ENCODE measurements at places on chromosomes 2 and 18.

DNA sequence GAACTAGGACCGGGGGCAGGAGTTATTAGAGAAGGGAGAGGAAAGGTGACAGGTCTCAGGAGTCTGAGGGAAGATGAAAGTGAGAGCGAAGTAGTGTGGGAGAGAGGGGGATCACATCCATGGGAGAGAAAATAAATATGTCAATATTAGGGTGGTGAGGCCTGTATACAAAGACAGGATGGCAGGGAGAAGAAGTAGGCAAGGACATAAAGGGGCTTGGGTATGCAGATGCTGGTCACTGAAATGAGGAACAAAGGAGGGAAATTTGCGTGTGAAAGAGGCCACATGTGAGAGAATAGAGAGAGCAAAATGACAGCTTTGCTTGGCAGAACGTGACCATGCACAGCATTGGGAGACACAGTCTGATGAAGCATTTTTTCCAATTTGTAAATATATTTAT is 13.6 kb downstream of the METAP1D start:
- DNase-seq = no peak

- DNase-seq = no peak
Observed at GRCh38 chr2:212905640-212906201, 245.7 kb downstream of the IKZF2 start.

DNA sequence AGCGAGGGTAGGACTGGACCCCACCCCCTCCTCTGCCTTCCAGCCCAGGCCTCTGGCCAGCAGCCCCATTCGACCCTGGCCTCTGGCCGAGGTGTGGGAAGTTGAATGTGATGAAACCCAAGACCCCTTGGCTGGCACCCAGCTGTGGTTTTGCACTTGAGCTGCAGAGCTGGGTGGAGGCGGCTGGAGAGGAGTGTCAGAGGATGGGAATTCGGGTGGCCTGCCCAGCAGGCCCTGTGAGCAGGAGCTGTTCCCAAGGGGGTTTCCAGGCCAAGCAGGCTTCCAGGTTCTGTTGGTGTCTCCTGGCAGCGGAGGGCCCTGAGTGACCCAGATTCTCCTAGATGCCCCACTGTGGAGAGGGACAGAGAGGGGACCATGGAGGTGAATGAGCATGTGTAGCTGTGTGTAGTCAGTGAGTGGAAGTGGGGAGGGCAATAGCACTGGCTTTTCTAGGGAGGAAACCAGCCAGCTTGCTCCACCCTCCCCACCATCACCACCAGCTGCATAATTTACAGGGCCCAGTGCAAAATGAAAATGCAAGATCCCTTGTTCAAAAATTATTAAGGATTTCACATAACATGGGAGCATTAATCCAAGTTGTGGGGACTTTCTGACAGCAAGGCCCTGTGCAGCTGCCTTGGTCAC is 172.2 kb upstream of the HAAO start:
- no peak for DNase-seq

GRCh38 chr2:111667001-111667400 is 217.0 kb downstream of the ANAPC1 start:
- DNase-seq = no peak

- DNase-seq = no peak
Observed at GRCh38 chr18:37662546-37663339, 97.1 kb upstream of the CELF4 start.

DNA sequence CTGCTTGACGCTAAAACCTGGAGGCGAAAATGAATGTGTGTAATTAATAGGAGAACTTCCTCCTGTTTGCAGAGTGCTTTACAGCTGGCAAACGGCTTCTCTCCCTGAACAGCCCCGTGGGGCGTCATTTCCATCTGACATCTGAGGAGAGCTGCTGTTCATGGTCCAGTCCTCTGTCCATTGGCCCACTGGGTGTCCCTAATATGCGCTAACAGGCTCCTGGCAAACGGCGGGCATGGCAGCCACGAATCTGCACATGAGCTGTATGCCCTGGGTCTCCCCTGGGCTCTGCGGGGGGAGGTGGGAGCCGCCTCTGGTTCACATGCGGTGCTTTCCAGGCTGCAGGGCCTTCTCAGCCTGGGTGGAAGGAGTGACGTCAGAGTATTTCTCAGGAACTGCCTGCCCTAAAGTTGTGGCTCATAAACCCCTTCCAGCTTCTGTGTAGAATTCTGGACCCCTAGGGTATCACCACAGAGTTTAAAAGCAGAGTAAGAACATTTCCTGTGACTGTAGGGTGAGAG is 73.2 kb downstream of the LRRFIP1 start:
- peak; percentile 46 for DNase-seq

DNA sequence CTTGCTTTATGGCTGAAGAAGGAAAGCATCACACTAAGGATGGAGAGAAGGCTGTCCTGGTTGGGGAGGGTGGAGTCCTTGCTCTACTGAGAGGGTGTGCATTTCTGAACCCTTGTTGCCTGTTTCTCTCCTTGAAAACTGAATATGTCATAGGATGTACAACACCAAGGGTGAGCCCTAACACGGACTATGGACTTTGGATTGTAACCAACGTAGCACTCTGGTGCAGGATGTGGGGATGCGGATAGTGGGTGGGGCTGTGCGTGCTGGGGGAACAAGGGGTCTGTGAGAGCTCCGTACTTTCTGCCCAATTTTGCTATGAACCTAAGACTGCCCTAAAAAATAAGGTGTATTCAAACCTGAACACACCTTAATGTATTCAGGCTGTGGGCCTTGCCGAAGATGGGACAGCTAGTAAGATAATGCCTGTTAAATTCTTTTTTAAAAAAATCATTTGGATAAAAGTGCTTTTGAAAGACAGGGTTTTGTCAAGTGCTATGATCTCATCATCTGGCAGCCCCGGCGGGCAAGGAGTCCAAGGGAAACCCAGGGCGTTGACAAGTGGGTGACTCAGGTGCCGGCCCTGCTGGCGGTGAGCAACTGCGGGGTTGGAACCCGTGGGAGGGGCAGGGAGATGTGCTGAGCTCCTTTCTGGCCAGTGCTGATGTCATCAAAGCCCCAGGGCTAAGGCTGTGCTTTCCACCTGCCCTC is 54.0 kb downstream of the GATA6 start:
- peak; percentile 6 for DNase-seq

DNA sequence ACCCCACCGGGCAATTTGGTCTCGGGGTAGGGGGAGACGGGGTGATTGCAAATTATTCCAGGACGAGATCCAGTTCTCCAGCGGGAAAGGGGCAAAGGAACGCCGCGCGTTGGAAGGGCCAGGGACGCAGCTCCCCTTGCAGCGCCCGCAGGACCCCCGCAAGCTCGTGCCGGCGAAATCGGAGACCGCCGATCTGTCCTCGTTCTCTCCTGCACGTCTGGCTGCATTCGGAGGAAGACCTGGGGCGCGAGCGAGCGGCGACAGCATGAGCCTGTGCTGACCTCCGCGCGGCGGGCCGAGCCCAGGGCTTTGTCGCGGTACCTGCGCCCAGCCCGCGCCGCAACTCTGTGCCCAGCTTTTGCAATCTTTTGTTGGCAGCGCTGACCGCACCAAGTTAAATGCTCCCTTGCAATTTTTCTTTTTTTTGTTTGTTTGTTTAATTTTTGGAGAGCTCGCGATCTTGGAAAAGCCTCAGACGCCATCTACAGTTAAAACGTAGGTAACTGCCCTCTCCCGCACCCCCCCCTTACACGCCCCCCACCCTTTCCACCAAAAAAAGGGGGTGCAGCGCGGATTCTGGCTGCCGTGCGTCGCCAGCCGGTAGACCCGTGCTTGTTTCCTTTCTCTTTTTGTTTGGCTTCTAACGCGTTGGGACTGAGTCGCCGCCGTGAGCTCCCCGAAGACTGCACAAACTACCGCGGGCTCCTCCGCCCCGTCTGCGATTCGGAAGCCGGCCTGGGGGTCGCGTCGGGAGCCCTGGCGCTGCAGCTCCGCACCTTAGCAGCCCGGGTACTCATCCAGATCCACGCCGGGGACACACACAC is 667 bp downstream of the TRIB2 start:
- DNase-seq = peak; percentile 48

- no peak for DNase-seq
Observed at GRCh38 chr2:69831354-69831905, 2.0 kb downstream of the GMCL1 start.

DNA sequence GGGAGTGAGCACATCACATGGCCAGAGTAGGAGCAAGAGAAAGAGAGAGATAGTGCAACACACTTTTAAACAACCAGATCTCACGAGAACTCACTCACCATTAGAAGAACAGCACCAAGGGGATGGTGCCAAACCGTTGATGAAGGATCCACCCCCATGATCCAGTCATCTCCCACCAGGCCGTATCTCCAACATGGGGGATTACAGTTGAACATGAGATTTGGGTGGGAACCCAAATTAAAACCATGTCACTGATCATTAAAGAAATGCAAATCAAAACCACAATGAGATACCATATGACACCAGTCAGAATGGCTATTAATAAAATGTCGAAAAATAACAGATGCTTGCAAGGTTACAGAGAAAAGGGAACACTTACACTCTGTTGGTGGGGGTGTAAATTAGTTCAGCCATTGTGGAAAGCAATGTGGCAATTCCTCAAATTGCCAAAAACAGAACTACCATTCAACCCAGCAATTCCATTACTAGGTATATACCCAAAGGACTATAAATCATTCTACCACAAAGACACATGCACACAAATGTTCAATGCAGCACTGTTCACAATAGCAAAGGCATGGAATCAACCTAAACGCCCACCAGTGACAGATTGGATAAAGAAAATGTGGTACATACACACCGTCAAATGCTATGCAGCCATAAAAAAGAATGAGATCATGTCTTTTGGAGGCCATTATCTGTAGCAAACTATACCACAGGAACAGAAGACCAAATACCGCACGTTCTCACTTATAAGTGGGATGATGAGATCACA is 137.1 kb downstream of the COL6A3 start:
- DNase-seq = no peak

GRCh38 chr2:170548304-170548703 is 166.8 kb upstream of the SP5 start:
- DNase-seq = no peak

GRCh38 chr2:120938045-120938771 is 202.5 kb downstream of the GLI2 start:
- DNase-seq = no peak

- DNase-seq = no peak
Observed at GRCh38 chr2:174593041-174593440, 4.6 kb downstream of the WIPF1 start.

- no peak for DNase-seq
Observed at GRCh38 chr2:203734276-203734983, 28.0 kb downstream of the CD28 start.

GRCh38 chr2:206323486-206323885 is 49.0 kb downstream of the ZDBF2 start:
- DNase-seq = no peak

DNA sequence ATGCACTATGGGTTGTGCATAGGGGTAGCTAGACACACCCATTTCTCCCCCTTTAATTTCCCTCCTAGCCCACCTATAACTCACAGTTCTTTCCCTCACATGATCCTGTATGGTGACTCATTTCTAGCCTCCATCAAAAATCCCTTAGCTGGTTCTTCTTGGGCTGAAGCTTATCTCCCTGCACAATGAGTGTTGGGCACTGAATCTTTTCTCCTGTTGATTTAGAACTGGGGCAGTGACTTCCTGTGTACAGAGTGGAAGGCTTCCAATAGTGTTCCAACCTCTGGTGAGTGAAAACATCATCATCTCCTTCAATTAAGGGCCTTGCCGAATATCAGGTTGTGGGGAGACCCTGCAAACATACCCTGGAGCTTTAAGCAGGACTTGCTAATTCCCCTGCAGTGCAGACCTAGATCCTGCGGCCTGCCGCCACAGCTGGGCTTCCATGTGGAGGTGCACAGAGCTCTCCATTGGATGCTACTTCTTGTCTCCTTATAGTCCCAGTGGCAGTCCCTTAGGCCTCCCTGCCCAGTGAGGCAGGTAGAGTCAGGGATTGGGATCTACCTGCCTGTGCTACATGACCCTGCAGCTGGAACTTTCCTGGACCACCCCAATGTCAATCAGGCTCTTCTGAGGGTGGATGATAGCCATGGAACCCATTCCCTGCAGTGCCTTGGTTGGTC is 121.8 kb downstream of the PLB1 start:
- DNase-seq = no peak

- DNase-seq = no peak
Observed at GRCh38 chr18:48959551-48959920, 8.8 kb upstream of the SMAD7 start.

GRCh38 chr2:49831698-49832367 is 677.5 kb upstream of the FSHR start:
- no peak for DNase-seq

DNA sequence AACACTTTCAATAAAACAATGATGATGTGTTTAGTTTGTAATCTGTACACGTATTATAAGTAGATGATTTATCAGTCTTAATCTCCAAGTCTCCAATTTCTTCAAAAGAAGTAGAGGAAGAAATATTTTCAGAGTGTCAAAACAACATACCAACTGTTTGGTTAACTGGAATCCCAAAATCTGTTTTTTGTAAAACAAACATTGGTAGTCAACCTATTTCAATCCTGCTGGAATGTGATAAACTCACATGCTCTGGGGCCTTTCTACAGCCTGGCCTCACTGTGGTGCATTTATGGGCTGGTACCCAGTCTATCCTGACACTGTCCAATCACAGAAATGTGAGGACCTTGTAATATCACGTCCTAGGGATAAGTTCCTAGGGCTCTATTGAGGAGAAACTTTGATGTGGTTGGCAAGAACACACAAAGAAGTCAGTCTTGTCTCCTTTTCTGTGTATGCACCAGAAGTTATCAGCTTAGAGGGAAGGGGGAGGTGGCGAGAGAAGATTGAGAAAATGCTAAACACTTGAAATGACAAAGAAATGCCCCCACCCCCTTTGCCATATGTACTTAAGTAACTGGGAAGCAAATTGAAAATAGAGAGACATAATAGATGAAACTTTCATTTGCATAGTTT is 47.2 kb downstream of the PRKRA start:
- DNase-seq = no peak

- DNase-seq = no peak
Observed at GRCh38 chr2:113791697-113792590, 35.5 kb upstream of the SLC35F5 start.

- DNase-seq = no peak
Observed at GRCh38 chr2:6855860-6856547, 9.7 kb downstream of the CMPK2 start.

GRCh38 chr2:231227310-231228162 is 29.1 kb downstream of the ARMC9 start:
- DNase-seq = peak; percentile 26

DNA sequence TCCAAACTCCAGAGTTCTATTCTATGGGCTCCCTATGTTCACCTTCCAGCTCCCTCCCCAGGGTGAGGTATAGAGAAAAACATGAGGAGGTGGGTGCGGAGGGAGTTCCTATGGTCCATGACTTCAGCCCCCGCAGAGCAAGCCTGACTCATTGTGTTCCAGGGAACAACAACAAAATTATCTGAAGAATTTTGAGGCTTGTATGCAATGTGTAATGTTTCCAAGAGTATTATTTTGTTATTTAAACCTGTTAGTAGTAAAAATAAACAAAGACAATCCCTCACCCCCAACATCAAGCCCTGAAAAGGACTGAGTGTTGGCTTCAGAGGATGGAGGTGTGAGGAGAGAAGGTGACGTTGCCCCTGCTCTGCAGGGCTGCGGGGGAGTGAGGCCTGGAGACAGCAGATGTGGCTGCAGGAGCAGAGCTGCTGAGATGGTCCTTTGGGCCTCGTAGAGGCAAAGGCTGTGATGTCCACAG is 29.0 kb downstream of the LAMA3 start:
- DNase-seq = no peak

All from activated gamma-delta T cell treated with Interleukin-2 at 50 U/mL for 16 hours (primary cell).